ENCODE measurements at places on chromosomes 4 and X.

- no peak for DNase-seq
Measured at GRCh38 chr4:164606478-164606877, 147.5 kb upstream of the SMIM31 start.

DNA sequence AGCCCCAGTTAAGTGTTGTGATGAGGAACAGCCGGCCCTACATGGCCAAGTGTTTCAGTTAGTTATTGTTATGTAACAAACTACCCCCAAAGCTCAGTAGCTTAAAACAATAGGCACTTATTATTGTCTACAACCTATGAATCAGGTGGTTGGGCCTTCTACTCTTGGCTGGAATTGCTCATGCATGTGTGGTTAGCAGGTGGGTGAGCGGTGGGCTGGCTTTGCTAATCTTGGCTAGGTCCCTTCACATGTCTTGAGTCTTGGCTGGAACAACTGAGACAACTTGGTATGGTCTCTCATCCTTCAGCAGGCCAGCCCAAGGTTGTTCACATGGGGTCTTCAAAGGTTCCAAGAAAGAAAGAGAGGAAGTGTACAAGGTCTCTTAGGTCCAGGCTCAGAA is 54.5 kb upstream of the CHRNA9 start:
- no peak for DNase-seq

- peak; percentile 2 for DNase-seq
Measured at GRCh38 chr4:74682567-74683359, 111.6 kb downstream of the BTC start.

DNA sequence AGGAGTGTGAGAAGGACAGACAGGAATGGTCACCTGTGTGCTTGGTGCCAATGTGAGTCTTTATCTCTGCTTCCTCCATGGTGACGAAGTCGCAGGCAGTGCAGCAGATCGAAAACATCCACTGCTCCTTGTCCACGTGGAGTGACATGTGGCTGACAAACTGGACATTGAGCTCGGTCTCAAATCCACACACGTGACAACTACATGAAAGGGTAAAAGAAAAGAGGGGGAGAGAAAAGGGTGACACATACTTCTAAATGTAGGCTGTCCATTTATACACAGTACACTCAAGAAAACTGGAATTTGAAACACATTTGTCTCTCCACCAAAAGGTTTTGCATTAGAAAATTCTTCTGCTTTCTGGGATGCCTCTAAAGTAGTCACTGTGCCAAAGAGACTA is 94.5 kb downstream of the C4orf51 start:
- no peak for DNase-seq

GRCh38 chrX:12978205-12979025 is 3.5 kb downstream of the TMSB4X start:
- no peak for DNase-seq

DNA sequence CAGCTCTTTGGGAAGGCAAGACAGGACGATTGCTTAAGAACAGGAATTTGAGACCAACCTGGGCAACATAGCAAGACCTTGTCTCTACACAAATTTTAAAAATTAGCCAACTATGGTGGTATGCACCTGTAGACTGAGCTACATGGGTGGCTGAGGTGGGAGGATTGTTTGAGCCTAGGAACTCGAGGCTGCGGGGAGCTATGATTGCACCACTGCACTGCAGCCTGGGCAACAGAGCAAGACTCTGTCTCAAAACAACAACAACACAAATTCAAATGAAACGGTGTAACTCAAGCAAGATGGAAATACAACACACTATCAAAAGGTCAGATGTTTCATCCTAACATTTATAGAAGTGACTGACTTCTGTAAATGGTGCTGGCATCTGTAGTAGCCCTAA is 37.1 kb downstream of the XG start:
- no peak for DNase-seq

DNA sequence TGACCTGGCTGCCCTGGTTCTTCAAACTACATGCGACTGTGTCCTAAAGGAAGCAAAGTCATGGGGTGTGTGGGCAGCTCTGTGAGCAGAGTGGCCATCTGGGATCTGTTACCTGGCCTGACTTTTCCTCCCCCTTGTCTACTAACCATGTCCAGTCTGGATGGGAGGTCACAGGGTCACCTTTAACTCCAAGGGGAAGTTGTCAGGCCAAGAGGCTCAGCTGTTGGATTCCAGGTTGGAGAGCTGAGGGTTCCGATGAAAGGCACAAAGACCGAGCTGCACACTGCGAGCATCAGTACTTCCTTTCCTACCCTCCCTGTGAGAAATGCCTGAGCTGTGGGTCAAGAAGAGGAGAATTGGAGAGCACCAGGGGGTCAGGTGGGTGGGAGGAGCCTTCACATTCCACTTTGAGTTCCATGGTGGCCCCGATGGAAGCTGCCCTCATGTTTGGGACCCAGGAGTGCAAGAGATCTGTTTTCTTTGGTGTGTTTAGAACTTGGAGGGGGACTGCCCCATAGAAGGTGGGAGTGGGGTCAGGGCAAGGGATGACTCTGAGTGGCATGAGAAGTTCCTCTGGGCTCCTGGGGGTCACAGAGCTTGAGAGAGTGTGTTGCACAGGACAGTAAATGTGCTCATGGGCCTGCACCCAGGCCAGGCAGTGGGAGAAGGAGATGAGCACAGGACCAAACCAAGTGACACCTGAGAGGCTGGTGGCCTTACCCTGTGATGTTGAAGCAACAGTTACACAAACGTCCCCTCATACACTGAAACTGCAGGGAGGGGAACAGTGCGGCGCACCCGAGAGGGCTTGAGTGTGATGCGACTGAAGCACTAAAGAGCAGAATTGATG is 36.2 kb downstream of the RGS12 start:
- DNase-seq: no peak

- DNase-seq: no peak
Measured at GRCh38 chr4:140081641-140082390, 72.2 kb downstream of the MAML3 start.

GRCh38 chrX:129609395-129609794 is 45.4 kb downstream of the APLN start:
- no peak for DNase-seq

- no peak for DNase-seq
Measured at GRCh38 chr4:186790630-186791029, 67.0 kb upstream of the FAT1 start.

- DNase-seq: peak; percentile 1
Measured at GRCh38 chrX:139049465-139049864, 337.9 kb upstream of the FGF13 start.

DNA sequence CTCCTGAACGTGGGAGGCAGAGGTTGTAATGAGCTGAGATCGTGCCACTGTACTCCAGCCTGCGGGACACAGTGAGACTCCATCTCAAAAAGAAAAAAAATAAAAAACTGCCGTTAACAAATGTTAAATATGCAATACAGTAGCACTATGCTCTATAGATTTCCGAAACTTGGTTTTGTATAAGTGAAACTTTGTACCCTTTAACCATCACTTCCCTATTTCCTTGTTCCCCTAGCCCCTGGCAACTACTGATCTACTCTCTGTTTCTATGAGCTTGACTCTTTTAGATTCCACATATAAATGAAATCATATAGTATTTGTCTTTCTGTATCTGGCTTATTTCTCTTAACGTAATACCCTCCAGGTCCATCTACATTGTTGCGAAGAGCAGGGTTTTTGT is 74.1 kb downstream of the TAB3 start:
- no peak for DNase-seq

- no peak for DNase-seq
Measured at GRCh38 chrX:136747003-136747986, 33.4 kb downstream of the ARHGEF6 start.

- no peak for DNase-seq
Measured at GRCh38 chrX:2692221-2693112, 1.4 kb downstream of the CD99 start.

DNA sequence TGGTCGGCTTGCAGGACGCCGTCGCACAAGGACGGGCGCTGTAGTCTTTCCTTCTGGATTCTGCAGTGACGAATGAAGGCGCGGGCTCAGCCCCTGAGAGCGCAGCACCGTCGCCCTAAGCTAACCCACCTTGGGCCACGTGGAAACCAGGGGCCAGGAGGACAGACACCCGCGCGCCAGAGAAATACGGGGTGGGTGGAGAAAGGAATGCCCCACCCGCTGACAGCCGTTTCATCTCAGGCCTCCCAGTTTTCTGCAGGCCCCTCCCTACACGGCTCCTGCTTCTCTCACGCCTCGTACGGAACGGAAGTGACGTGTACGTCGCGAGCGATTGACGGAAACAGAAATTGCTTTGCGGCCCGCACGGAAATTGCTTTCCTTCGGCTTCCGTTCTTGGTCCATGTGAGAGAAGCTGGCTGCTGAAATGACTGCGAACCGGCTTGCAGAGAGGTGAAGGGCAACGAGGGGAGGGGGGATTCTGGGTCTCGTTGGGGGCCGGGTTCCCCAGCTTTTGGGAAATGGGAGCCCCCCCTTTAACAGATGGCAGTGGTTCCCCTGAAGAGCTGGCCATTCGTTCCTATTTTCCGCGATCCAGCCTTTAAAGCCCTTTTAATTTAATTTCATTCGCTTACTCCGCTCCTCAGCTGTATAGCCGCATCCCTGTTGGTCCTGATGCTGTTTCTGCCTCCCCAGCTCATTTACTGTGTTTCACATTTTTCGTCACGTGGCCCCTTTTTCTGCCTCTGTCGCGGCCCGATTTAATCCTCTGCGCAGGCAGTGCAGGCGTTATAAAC is at the start of gene UTP14A:
UTP14A (plus strand) TSS at position 378 of the 794 bp plus-strand sequence; CDS start at position 425, 47 bp downstream.
- DNase-seq: peak; percentile 92

All from SK-N-DZ (cell line).